ENCODE measurements at places on chromosomes 1 and 21.

DNA sequence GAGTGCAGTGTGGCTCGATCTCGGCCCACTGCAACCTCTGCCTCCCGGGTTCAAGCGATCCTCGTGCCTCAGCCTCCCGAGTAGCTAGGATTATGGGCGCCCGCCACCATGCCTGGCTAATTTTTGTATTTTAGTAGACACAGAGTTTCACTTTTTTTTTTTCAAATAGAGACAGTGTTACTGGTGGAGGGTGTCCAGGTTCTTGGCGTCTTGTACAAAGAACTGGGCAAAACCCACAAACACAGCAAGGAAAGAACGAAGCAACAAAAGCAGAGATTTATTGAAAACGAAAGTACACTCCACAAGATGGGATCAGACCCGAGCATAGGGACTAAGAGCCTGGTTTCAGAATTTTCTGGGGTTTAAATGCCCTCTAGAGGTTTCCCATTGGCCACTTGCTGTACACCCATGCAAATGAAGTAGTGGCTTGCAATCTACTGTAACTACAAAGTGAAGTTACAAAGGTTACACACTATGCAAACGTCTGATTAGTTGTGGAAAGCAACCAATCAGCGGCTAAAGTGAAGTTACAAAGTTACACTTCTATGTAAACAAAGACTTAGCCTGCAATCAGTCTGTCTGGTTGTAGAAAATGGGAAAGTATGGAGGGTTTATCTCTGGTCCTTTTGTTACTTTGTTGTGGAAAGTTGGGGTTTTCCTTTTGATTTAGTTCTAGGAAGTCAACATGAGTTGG lies 199.1 kb downstream of the DYRK1A start:
- no peak for DNase-seq

GRCh38 chr1:172781513-172782140 lies 122.7 kb downstream of the FASLG start:
- no peak for DNase-seq

- DNase-seq = no peak
These were observed 604.8 kb upstream of the ADAMTS5 start for GRCh38 chr21:27571706-27572105.

GRCh38 chr1:222105393-222105737 lies 363.5 kb upstream of the DUSP10 start:
- DNase-seq = no peak

DNA sequence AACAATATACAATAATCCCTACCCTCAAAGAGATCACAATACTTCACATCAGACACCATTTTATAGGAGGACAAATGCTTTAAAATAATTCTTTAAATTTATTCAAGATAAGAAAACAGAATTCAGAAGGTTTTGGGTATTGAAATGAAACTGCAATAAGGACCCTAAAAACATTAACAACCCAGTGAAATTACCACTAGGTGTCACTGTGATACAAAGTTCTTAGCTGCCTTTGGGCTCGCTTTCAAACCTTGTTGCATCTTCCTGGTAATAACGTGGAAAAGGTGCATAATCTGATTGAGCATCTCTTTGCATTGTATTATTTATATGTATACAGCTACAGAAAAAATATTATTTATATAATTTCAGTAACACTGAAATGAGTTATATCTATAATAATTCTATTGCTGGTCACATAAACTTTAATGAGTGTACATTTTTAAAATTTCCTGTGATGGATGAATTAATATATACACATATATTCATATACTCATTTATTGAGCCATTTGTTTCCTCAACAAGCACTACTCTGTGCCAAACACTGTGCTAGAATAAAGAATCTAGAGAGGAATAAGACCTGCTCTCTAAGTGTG lies 185.2 kb downstream of the FAF1 start:
- DNase-seq = peak; percentile 47
